ENCODE measurements at places on chromosomes 12 and 14.

DNA sequence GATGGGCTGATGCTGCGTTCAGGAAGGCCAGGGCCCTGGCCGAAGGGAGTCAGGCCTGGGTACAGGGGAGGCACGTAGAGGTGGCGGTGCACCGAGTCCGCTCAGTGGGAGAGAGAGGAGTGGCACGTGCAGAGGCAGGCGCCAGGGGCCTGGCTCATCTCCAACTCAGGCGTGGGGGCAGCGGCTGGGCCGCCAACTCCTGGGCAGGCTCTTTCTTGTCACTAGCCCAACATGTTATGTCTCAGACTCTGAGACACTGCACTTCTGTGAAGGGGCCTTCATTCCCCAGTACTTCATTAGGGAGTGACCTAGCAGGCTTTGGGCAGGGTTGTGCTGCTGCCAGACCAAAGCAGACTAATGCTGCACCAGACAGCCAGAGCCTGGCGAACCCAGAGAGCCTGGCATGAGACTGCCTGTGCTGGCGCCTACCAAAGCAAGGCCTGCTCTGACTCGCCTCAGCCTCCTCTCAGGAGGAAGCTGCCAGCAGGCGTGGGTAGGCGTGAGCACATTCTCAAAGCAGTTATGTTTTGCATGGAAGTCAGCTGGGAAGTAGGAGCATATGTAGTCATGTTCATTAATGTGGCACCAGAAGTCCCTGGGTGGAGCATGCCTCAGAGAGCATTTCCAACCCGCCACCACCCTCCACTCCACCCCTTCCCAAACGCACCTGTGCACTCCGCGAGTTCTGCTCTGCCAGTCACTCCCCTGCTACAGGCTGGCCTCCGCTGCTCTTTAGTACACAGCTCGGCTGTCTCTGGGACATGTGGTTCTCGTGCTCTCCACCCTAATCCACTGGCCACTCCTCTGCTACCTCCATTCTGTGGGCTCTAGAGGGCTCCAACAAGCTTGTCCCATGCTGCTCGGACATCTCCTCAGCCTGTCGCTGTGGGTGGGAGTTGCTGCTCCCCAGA, 9.7 kb downstream of the CKB start:
- no peak for DNase-seq

- no peak for DNase-seq
Observed at GRCh38 chr12:110744601-110745264, 2.0 kb upstream of the PPP1CC start.

- DNase-seq: no peak
Observed at GRCh38 chr14:64824471-64824870, 55.2 kb downstream of the SPTB start.

- DNase-seq: no peak
Observed at GRCh38 chr14:58701156-58701555, 63.4 kb downstream of the DACT1 start.

GRCh38 chr12:21459474-21459873, 22.0 kb downstream of the PYROXD1 start:
- no peak for DNase-seq

- DNase-seq: no peak
Observed at GRCh38 chr12:55842681-55843429, at the start of gene MMP19. Gene MMP19 (minus strand): TSS chr12:55842936. CDS start chr12:55842830, 106 bp downstream.

- DNase-seq: no peak
Observed at GRCh38 chr14:93045965-93046704, 69.6 kb downstream of the ITPK1 start.

DNA sequence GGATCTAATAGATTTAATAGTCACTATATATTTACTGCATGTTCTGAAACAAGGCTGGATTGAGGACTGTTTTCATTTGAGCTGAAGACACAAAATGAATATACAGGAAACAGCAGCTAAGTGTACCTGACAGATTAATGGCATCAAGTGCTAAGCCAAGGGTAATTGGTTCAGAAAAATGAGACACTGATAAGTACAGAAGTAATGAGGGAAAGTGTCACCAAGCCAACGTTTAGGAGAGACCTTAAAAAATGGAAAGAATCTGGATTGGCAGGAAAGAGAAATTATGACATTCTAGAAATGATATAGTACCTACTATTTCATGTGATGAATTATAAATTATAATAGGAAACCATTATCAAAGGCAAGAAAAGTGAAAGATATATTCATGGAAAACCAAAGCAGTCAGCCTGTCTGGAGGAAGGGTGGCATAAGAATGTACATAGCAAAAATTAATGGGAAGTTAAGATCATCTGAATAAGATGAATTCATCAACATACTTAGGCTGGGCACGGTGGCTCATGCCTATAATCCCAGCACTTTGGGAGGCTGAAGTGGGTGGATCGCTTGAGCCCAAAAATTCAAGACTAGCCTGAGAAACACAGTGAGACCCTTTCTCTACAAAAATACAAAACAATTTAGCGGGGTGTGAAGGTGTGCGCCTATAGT, 21.0 kb upstream of the DUSP16 start:
- no peak for DNase-seq

GRCh38 chr12:111429828-111430432, 24.2 kb downstream of the SH2B3 start:
- no peak for DNase-seq

DNA sequence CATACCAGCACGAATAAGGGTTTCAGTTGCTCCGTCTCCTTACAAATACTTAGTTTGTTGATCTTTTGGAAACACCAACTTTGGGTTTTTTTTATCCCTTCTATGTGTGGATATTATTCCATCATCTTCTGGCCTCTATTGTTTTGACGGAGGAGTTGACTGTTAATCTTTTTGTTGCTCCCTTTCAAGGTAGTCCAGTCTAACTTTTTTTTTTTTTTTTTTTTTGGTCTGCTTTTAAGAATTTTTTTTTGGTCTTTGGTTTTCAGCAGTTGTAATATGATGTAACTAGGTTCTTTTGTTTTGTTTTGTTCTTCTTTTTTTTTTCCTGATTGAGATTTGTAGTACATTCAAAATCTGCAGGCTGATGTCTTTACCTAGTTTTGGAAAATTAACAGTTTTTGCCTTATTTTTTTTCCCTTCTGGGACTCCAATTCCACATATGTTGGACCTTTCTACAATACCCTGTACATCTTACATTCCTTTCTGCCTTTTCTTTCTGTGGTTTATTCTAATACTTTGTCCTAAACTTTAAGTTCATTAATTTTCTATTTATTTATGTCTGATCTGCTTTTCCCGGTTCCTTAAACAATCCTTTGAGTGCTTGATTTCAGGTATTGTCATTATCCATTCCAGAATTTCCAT, 54.9 kb downstream of the DNAH10 start:
- no peak for DNase-seq

- DNase-seq: no peak
Observed at GRCh38 chr12:47160316-47161244, 80.8 kb upstream of the AMIGO2 start.

DNA sequence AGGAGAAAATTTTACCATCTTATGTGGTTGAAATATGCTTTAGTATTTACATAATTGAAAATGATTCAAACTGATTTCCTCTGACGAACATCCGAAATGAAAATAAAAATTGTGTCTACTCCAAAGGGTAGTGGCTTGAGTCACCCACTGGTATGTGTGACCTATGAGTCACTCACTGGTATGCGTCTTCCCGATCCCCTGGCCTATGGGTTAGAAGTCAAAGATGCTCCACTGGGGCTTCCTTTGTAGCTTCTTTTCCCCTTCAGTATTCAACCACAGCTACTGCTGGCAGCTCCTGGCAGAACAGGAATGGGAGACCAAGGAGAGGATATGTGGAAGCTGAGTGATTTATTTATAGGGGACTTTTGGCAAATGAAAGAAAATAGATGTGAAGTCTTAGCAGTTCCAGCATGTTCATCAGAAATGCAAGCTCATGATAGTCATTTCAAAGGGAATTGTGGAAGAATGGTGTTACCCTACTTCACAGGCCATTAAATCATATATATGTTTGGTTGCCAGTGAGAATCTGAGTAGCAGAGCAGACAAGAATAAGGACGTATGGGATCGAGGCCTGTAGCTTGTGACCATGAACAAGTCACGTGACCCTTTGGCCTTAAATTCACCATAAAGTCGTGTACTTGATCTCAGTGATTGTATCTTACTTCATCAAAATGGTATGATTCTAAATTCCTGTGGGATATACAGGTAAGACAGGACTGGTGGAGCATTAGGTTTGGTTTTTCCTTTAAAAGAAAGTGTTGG, 108.3 kb downstream of the CRADD start:
- no peak for DNase-seq

- no peak for DNase-seq
Observed at GRCh38 chr14:22797017-22797917, 18.0 kb downstream of the SLC7A7 start.

DNA sequence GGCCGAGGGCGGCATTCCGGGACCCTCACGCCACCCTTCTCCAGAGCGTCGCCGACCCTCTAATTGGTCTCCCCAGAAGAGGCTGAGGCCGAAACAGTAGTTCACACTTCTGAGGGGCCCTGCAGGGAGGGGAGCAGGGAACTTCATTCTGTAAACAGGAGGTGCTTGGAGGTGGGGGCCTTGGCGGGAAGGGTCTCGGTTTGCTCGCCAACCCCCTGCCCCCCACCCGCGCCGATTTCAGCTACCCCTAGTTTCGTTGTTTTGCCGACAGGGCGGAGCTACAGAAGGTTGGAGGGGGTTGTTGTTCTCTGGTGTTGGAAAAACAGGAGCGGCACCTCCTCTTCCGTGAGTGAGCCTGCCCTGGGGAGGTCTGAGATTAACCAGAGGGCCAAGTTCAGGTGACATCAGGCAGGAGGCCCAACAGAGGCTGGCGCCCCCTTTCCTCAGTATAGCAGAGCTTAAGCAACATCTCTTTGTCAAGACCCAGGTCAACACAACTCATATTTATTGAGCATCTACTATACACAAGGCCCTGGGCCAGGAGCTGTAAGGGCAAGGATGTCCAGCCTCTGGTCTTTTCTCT, 682 bp downstream of the ERBB3 start:
- no peak for DNase-seq

DNA sequence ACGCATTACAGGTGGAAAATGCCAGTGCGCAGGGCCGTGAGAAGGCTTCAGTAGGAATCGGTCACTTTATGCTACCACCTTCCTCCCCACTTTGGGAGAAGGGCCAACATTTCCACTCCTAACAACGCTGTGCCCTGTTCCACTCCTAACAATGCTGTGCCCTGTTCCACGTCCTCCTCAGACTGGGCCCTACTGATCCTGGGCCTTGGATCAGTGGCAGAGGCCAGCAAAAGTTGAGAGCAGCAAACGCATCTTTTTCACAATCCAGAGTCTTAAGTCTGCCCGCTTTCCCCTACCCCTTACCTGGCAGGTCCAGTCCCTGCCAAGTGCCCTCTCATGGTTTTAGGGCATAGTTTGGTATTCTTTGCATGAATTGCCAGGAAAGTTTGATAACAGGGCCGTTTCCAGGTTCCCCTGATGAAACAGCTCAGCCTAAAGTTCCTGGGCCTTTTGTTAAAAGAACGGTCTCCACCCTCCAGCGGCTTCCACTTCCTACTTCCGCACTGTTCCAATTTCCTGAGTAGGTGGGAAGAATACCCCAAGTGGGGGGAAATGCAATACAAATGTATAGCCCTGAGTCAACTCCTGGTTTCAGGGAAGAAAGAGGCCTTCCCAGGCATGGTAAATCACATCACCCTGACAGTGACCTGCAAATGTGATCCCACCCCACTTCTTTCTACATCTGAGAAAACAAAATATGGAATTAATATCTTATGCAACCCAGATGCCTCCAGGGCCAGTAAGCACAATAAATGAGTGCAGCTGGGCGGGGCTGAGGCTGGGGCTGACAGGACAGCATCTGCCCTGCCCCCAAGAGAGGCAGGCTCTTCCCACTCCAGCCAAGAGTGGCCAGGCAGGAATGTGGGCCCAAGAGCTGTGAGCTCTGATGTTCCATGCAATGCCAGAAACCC, 15.0 kb downstream of the KCTD10 start:
- peak; percentile 16 for DNase-seq

DNA sequence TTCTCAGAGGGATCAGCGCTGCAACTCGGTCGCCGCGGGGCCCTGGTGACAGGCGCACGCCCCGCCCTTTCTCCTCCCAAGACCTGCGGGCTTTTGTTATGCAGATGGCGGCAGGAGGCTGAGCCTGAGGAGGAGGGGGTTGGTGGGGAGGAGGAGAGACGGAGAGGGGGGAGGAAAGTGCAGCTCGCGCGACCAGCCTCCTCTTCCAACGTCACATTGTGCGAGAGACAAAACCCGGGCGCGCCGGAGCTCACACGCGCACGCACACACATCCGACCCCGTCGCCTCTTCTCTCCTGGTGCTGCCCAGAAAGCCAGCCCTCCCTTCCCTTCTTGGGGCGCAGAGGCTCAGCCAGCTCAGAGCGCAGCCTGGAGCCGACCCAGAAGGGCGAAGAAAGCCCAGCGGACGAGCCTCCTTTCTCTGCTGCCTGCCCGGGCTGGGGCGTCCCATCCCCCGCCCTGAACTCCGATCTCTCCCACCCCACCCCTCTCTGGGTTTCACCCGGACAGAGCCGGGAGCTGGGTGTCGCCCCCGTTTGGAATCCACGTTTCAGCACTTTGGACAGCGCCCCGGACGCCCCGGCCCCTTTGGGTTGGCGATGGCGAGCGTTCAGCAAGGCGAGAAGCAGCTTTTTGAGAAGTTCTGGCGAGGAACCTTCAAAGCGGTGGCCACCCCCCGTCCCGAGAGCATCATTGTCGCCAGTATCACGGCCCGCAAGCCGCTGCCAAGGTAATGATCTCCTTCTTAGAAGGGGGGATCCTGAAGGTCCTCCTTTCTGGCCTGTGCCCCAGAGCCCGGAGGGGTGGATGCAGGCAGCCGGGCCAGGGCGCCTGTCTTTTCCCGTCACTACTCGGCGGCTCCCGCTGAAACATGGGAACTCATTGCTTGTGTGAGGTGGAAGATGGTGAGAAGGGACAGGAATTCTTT, at the start of gene SRRM4:
TSS of gene SRRM4 (plus strand) at position 257 of the 927 bp plus-strand sequence. CDS start at position 599, 342 bp downstream.
- peak; percentile 79 for DNase-seq

- DNase-seq: no peak
Observed at GRCh38 chr12:99334285-99335056, 313.1 kb upstream of the GARIN6 start.

- DNase-seq: no peak
Observed at GRCh38 chr12:127060310-127060847, 1206.6 kb upstream of the TMEM132C start.

GRCh38 chr12:18327036-18327435, 65.7 kb downstream of the PIK3C2G start:
- no peak for DNase-seq

DNA sequence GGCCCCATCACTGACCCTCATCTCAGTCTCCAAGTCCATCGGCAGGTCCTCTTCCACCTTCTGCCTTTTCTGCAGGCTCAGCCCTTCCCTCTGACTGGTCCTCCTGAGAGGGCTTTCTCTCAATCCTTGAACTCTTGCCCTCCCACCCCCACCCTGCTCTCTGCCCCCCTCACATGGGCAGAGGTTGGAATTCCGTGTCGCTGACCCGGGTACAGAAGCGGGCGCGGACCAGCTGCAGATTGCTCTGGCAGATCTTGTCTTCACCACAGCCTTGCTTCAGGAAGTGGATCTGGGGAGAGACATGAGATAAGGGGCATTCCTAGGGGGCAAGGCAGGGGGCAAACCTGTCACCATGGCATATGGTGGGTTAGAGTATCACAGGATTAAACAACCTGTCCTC, 12.4 kb downstream of the ITGA7 start:
- DNase-seq: no peak

DNA sequence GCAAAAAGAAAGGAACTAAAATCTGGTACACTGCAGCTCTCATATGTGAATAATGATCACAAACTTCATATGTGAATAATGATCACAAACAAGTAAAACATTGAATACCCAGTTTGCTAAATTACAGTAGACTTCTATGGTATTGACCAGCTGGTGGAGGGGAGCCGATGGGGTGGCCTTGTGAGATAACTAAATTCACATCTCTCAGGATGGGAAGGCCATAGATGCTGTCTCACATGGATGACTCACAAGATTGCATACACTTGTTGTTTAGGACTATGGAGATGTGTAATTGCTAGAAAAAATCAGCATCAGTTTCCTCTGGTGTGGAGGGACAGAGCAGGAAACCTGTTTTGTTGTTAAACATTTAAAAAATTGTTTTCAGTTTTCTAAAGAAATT, 49.2 kb downstream of the ACACB start:
- no peak for DNase-seq

All from substantia nigra (tissue), 51 donors.